ENCODE measurements at places on chromosomes 5 and 9.

DNA sequence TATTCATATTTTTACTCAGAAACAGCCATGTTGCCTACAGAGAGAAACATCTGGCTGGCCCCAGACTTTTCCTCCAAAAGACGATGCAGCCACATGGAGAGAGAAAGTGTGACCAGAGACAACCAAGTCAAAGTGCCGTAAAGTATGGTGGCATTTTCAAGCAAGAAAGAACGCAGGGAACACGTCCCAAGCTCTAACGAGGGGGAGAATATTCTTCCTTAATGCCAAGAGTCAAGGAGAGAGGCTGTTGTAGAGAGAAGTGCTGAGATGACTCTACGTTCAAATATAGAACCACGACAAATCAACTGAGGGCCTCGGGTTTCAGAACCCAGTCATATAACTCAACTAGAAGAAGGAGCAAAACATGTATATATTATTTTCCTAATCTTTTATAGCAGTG lies 55.9 kb downstream of the FNBP1 start:
- no peak for DNase-seq

DNA sequence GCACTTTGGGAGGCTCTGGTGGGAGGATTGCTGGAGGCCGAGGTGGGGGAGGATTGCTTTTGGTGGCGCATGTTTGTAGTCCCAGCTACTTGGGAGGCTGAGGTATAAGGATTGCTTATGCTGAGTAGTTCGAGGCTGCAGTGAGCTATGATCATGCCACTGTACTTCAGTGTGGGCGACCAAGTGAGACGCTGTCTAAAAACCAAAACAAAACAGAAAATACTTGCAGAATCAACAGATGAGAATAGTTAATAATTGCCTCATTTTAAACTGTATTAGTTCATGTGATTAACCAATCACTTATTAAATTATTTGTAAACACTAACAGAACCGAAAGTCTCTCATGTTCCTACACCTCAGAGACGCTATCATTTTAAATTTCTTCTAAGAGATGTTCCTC lies 118.1 kb downstream of the CCDC171 start:
- DNase-seq = no peak

GRCh38 chr5:21145376-21145775 lies 1157.4 kb upstream of the CDH18 start:
- no peak for DNase-seq

- DNase-seq = no peak
Observed at GRCh38 chr5:6826756-6827155, 113.5 kb downstream of the TENT4A start.

- DNase-seq = no peak
Observed at GRCh38 chr5:64165500-64166200, at the start of gene RNF180. TSS of gene RNF180 (plus strand) at chr5:64165843. CDS start at chr5:64200808, 34,965 bp downstream.

DNA sequence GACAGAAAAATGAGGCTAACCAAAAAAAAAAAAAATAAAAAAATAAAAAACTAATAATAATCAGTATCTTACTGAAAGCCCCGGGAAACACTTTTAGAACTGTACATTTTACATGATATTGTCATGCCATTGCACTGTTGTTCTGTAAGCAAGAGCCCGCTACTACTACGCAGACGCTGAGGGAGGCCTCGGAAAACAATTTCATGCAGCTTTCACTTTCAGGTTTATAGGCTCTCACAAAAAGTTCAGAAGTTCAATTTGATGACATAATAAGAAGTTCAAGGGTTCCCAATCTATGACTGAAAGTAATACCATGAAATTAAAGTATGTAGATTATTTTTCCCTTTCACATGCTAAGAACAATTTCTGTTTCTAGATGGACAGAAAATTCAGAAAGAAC lies 318.3 kb upstream of the ITGA1 start:
- DNase-seq = peak; percentile 65

GRCh38 chr5:171158581-171158980 lies 150.5 kb upstream of the TLX3 start:
- DNase-seq = no peak

DNA sequence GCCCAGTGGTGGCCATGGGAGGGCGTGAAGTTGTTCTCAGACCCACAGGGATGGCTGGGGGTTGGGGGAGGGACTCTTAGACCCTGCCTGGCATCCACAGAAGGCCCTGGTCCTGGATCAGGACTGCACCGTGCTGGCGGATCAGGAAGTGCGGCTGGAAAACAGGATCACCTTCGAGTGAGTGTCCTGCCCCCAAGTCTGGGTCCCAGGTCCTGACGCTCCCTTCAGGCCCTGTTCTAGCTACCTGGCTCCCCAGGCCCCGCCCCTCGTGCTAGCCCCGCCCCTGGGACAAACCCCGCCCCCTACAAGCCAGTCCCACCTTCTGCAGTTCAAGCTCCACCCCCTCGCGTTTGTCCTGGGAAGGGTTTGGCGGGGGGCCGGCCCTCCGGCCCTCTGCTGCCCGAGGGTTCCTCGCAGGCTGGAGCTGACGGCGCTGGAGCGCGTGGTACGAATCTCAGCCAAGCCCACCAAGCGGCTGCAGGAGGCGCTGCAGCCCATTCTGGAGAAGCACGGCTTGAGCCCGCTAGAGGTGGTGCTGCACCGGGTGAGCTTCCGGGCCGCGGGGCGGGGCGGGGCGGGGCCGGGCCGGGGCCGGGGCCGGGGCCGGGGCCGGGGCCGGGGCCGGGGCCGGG lies 12.9 kb downstream of the RGS14 start:
- DNase-seq = peak; percentile 70

- no peak for DNase-seq
Observed at GRCh38 chr5:134893748-134894505, 11.0 kb upstream of the PCBD2 start.

GRCh38 chr9:137606005-137606621 lies 627 bp downstream of the ARRDC1 start:
- no peak for DNase-seq

DNA sequence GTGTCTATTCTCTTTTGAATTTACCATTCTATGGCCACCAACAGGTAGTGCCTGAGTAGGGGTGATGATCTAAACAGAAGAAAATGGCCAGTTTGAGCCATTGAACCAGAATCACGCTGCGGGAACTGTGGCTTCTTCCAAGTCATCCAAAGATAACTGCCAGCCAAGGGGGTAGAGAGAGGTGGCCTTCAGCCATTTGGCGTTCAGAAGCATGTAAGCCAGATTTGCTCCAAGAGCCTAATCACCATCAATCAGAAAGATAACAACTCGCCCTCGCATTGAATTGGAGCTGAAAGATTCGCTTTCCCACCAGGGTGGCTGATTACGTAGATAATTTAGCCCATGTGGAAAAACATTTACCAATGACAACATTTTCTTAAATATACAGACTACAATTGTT lies 1302.7 kb upstream of the DMAC1 start:
- no peak for DNase-seq

DNA sequence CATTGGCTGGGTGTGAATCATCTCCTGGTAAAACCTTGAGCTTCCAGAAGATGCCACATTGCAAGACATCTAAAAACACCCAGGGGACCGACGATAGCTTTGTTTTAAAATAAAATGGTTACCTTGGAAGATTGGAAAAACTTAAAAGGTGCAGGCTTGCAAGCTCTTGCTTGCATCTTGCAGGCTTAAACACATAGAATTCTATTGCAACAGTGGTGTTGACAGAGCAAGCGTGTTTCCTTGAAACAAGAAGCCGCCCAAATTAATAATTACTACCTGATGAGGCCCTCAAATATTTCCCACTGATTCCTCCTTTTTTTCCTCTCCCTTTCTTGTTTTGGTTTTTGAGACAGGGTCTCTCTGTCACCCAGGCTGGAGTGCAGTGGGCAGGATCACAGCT lies 137.1 kb upstream of the BASP1 start:
- DNase-seq = no peak

- DNase-seq = no peak
Observed at GRCh38 chr9:98378206-98378780, 122.8 kb upstream of the TBC1D2 start.

- DNase-seq = no peak
Observed at GRCh38 chr9:86707932-86708510, 239.3 kb downstream of the GAS1 start.

DNA sequence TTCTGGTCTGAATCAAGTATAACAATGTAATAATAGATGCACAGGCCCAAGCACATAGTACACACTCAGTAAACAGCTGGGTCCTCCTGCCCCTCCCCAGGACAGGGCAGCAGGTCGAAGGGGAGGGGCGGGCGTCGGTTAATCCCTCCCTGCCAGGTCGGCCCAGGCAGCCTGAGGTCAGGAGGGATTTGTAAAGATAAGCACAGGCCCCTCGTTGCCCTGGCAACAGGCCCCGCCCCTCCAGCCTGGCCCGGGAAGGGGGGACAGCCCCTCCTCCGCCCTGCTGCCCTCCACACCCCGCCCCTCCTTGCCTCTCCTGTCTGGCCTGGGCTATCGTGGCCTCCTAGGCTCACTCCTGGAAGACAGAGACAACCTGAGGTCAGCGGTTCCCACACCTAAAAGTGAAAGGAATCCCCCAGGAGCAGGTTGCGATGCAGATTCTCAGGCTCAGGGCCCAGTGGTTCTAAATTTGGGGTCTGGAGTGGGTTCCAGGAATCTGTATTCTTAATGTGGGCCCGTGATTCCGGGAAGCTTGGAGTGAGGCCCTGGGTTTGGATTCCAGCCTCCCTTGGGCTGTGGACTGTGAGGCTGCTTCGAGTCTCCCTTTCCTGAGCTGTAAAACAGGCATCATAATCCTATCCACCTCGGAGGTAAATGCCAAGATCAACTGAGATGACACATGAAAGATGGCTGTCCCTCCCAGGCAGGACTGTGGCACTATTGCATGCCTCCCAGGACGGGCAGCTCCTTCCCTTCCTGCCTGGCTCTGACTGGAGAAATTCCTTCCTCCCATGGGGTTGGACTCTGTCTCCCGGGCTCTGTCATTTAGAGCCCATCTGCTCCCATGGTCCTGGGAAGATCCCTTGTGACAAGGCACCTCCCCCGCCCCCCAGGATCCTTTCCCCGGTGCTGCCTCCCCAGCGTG lies 4.4 kb downstream of the CRB2 start:
- peak; percentile 42 for DNase-seq

- no peak for DNase-seq
Observed at GRCh38 chr5:71767661-71768060, 48.6 kb downstream of the CARTPT start.

DNA sequence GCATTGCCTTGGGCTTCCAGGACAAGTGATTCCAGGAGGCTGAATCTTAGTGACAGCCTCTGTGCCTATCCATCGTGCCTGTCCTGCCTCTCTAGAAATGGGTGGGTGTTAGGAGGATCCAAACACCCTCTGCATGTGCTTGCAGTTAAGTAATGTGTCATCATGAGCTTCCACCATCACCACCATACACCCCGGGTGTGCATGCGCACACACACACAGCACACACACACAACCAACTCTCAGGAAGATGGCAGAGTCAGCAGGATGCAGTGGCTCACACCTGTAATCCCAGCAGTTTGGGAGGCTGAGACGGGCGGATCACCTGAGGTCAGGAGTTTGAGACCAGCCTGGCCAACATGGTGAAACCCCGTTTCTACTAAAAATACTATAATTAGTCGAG lies 22.8 kb upstream of the CERCAM start:
- DNase-seq = no peak

- DNase-seq = no peak
Observed at GRCh38 chr5:85140471-85140870, 755.8 kb upstream of the EDIL3 start.

GRCh38 chr5:118440496-118440895 lies 547.9 kb downstream of the DTWD2 start:
- DNase-seq = no peak

- DNase-seq = no peak
Observed at GRCh38 chr9:112283582-112284253, 49.7 kb downstream of the PTBP3 start.

- DNase-seq = no peak
Observed at GRCh38 chr5:19795218-19795617, 192.8 kb downstream of the CDH18 start.

GRCh38 chr5:137743031-137743640 lies 7.2 kb upstream of the KLHL3 start:
- peak; percentile 52 for DNase-seq

DNA sequence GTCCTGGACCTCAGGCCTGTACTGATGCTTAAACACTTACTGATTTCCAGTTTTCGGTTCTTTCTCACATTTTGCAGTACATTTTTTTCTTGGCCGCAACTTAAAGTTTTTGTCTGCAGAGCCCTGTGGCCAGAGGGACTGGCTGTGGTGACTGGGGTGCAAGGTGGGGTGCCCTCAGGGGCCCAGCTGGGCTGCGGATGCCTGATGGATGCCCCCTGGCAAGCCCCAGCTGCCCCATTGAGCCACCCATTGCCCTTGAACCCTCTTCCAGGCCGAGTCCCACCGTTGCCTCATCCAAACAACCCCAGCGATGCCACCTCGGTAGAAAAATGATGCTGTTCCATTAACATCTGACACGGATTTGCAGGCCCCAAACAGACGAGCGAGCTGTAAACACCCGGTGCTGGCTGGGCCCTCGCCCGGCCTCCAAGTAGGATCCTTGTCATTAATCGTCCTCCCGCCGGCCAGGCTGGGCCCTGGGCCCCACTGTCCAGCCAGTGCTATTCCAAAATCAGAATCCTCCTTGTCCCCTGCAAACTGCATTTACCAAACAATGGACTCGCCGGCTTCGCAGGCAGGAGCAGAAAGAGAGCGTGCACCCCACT lies 107.9 kb downstream of the PHF2 start:
- DNase-seq = no peak

- DNase-seq = peak; percentile 62
Observed at GRCh38 chr5:177354711-177355110, 3.0 kb upstream of the RGS14 start.

GRCh38 chr5:116152169-116152568 lies 67.3 kb downstream of the COMMD10 start:
- DNase-seq = no peak

DNA sequence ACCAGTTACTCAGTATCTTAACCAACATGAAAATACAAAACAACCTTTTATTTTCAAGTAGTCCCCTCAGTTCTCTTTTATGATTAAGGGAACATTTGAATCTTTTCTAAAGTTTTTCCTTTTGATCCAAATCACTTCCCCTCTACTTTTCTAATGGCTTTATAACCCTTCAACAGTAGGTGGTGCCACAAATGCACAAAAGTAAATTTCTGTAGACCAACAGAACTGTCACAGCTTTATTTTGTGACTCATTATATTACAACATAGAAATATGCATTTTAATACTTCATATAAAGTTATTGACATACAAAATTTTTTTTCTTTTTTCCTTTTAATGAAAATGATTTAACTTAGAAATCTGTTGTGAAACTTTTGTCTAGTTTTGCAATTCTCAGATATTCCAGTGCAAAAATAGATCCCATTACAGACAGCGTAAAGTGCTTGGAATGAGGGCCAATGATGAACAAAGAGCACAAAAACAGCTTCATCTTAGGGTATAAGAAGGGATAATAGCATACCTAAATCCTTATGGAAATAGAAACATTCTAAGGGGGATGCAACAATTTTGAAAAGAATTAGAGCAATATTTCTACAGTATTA lies 17.0 kb downstream of the NIPSNAP3B start:
- peak; percentile 64 for DNase-seq

DNA sequence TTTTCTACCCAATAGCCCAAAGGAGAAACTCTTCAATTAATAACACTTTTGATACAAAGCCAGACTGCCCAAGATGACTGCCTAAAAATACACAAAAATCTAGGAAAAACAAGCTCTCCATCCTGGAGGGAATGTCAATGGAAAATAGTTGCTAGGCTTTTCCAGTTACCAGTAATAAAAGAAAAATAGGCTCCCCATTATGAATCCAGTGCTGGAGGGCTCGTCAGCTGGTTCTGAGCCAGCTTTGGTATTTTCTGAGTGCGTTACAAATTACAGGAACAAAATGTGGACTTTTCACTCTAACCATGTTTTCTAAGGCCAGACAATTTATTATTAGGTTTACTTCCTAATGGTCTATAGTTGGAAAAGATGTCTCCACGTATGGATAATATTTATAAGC lies 414.5 kb downstream of the ACTL7B start:
- DNase-seq = no peak

- no peak for DNase-seq
Observed at GRCh38 chr9:127588740-127589506, 23.2 kb upstream of the STXBP1 start.

- DNase-seq = no peak
Observed at GRCh38 chr9:80644044-80644443, 1045.3 kb downstream of the TLE1 start.

Measured in MV-4-11 (cell line).